ENCODE measurements at places on chromosomes 2 and 18. TPM values are rescaled to one million over a fixed set of nuclear protein-coding genes. Genes with fewer than 3 reads are reported as not detected.

- no peaks in the 10 kb centered on the region for H3K36me3 ChIP-seq
- H3K27me3 ChIP-seq = no peaks in the 10 kb centered on the region
- H3K27ac ChIP-seq = no peak overlapping the region
- no peak for DNase-seq
- no peaks in the 10 kb centered on the region for H3K4me1 ChIP-seq
These were observed 237.6 kb upstream of the RGPD4 start for GRCh38 chr2:107589079-107589491.

- no peaks in the 10 kb centered on the region for H3K27me3 ChIP-seq
- no peak for DNase-seq
- no peak overlapping the region for H3K4me3 ChIP-seq
- no peak overlapping the region for H3K27ac ChIP-seq
- H3K36me3 ChIP-seq = no peaks in the 10 kb centered on the region
- H3K4me1 ChIP-seq = no peaks in the 10 kb centered on the region
These were observed 49.1 kb upstream of the PIK3C3 start for GRCh38 chr18:41905786-41906527.

Gene CHRNG
- total RNA-seq = not detected

Gene NT5DC4
- 4.0 TPM for total RNA-seq

GRCh38 chr2:131040661-131041401 is 52.4 kb downstream of the FAM168B start:
- H3K27me3 ChIP-seq = no peaks in the 10 kb centered on the region
- H3K4me3 ChIP-seq = no peak overlapping the region
- H3K4me1 ChIP-seq = no peaks in the 10 kb centered on the region

GRCh38 chr18:6294148-6294784 is 120.4 kb downstream of the L3MBTL4 start:
- no peaks in the 10 kb centered on the region for H3K4me1 ChIP-seq
- H3K4me3 ChIP-seq = no peak overlapping the region
- H3K27ac ChIP-seq = no peak overlapping the region
- no peaks in the 10 kb centered on the region for H3K27me3 ChIP-seq

- H3K36me3 ChIP-seq = no peaks in the 10 kb centered on the region
- no peak for DNase-seq
- H3K27me3 ChIP-seq = no peaks in the 10 kb centered on the region
- no peak overlapping the region for H3K27ac ChIP-seq
These were observed 52.0 kb downstream of the ANKRD44 start for GRCh38 chr2:197258580-197258979.

Gene RBFA
- total RNA-seq = 19.3 TPM

- H3K27me3 ChIP-seq = no peaks in the 10 kb centered on the region
- no peak for DNase-seq
- no peak overlapping the region for H3K4me3 ChIP-seq
- H3K4me1 ChIP-seq = no peaks in the 10 kb centered on the region
These were observed 664 bp downstream of the NETO1 start for GRCh38 chr18:72866901-72867745.

DNA sequence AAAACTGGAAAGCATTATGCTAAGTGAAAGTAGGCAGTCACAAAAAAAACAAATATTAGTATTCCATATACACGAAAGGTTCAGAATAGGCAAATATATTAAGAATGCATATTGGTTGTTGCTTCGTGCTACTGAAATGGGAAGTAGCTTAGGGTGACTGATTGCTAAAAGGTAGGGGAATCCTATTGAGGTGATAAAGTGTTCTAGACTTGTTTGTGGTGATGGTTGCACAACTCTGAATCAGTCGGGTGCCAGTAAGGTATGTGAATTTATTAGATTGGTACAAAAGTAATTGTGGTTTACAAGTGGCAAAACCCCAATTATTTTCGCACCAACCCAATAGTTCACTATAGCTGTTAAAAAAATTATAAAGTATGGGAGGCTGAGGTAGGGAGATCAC is 20.7 kb downstream of the USP34 start:
- H3K27ac ChIP-seq = no peak overlapping the region
- no peak for DNase-seq
- H3K27me3 ChIP-seq = no peaks in the 10 kb centered on the region
- no peaks in the 10 kb centered on the region for H3K4me1 ChIP-seq
- H3K4me3 ChIP-seq = no peak overlapping the region
- H3K36me3 ChIP-seq = peaks cover 1% of the 10 kb centered on the region

Data from Caco-2 (cell line).